ENCODE measurements at places on chromosomes 11 and 22.

DNA sequence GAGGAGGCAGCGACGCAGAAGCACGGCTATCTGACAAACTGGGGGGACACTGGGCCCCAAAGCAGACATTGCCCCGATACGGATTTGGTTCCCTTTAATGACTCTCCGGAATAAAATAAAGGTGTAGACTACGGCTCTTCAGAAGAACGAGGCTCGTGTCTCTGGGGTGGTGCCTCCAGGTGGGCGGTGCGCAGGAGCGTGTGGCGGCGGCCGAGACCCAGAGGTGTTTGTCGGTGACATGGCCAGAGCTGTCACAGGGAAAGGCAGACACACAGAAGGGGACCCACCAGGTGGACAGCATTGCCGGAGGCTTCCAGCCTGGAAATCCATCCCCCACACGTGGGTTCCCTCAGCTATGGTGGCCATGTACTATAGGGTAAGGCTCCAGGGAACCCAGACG lies 366.0 kb downstream of the BRD1 start:
- DNase-seq: no peak

DNA sequence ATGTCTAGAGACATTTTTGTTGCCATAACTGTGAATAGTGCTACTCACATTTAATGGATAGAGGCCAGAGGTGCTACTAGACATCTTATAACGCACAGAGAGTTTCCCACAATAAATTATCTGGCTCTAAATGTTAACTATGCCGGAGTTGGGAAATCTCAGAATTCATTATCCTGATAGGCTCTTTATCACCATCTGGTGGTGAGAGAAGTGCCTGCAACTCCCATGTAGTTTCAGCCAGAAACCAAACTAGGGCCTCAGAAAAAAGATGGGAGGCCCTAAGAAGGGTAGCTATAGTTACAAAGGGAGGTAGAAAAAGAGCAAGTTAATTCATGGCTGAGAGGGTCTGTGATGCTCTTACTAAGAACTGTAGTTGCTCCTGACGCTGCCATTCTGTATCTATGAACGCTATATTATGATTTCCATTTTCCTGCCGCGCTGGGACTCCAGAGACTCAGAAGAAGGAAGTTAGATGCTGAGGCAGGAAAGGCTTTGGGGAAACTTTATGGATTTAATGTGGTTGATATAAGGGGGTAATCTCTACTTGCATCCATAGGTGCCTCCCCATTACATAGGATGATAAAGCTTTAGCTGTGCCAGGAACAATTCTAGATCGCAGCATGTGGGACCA lies 22.9 kb upstream of the MRPL17 start:
- DNase-seq: peak; percentile 37

- no peak for DNase-seq
These were observed 287.9 kb upstream of the MTNR1B start for GRCh38 chr11:92681586-92681985.

- DNase-seq: no peak
These were observed 14.5 kb downstream of the CTNND1 start for GRCh38 chr11:57776031-57776521.

DNA sequence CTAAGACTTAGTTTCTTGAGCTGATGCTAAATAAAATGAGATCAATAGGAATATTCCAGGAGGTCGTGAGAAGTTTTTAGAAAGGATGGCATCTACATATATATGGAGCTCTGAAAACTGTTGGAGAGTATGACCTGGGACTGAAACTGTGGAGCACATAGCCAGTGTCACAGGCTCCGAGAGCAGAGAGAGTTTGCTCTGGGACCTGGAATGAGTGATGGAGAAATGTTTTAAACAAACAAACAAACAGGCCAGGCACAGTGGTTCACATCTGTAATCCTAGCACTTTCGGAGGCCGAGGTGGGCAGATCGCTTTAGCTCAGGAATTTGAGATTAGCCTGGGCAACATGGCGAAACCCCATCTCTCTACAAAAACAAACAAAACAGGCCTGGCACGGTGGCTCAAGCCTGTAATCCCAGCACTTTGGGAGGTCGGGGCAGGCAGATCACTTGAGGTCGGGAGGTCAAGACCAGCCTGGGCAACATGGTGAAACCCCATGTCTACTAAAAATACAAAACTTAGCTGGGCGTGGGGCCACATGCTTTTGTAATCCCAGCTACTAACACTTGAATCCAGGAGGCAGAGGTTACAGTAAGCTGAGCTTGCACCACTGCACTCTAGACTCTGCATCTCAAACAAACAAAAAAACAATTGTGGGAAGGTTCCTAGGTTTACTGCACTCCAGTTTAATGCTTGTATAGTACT lies 67.1 kb downstream of the SLC35F2 start:
- no peak for DNase-seq

DNA sequence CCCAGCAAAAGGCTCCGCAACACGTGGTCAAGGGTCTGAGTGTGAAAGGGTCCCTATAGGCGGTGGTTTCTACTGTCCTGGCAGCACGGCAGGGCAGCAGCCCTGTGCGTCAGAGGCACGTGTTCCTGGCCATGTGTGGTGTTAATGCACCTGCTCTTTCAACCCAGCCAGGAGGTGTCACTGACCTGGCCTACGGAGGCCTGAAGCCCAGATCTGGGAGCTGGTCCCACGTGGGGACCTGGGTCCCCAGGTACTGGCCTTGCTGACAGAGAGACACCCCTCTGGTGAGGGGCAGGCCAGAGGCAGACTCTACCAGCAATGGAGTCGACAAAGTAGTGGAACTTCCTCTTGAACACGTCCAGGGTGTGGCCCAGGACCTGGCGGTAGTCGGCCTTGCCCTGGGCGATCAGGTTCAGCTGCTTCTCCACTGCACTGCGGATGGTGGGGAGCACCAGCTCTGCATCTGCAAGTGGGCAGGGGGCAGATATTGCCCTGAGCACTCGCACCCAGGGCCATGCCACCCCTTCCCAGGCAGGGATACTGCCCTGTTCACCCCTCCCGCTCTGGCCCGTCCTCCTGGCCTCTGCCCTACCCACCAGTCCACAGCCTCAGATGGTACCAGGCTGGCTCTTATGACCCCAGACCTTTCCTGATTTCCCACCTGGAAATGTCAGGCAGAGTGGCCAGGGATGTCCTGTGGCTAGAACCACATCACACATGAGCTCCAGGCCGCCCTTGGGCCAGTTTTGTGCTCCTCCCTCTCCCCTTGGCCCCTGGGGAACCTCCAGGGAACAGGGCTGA lies 6.8 kb upstream of the PPM1F start:
- no peak for DNase-seq

DNA sequence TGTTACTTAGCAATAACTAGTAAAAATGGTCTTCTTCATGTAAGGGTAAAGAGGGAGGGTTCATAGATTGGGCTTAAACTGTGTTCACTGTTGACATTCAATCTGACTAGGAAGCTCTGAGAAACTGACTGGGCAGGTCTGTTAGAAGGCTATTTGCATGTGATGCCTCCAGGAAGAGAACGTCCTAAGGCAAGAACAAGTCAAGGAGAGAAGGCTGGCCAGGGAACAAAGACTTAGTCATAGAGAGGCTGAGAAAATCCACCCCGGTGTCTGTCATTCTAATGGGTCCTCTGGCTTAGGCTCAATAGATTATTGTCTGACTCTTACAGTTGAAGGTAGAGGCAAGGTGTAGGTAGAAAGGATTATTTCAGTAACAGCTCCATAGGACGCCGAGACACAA lies 50.3 kb upstream of the CD44 start:
- DNase-seq: no peak

GRCh38 chr22:33919391-33920196 lies 682 bp downstream of the LARGE1 start:
- DNase-seq: no peak

- peak; percentile 55 for DNase-seq
These were observed 17.2 kb downstream of the POLR3H start for GRCh38 chr22:41526830-41527799.
